Nephron progenitor cell (in vitro differentiated cells): ENCODE measurements at places on chromosomes 4 and X.

DNA sequence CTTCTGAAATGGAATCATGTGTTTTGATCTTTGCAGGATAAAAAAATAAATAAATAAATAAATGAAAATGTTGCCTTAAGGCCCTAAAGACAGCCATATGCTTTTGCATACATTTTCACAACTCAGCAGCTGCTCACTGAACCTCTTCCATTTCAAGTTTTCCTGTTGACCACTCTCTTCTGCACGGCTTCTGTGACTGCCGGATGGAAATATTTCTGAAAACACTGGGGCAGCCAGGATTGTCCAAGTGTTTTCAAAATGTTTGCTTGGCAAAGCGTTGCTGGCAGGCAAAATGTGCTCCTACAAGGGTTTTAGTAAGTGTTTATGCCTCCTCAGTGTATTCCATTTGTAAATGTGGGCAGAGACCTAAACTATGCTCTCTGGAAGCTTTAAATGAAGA, 208.1 kb upstream of the IL1RAPL1 start:
- DNase-seq, result no peak

DNA sequence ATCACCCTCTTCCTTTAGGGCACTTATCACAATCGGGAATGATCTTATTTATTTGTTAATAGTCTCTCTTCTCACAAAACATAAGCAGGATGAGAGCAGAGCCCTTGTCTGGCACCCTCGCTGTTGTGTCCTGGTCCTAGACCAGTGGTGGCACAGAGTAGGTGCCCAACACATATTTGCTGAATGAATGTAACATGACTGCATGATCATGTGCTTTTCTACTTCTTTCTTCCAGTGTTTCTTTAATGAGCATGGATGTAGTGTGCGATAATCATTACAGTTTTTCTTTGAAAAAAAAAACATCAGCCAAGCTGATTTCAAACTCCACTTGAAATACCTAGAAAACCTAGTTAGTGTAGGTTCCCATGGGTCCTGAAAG, 164.1 kb downstream of the CHIC2 start:
- DNase-seq, result no peak

- DNase-seq, result no peak
These were observed 44.9 kb downstream of the SH3RF1 start for GRCh38 chr4:169225812-169226211.

GRCh38 chr4:15234116-15234855, 193.5 kb upstream of the C1QTNF7 start:
- DNase-seq, result no peak

GRCh38 chrX:129779747-129780146, at the start of gene SASH3:
Gene SASH3, plus strand, starts transcription at chrX:129779949. Its CDS starts 149 bp downstream, at chrX:129780098.
- DNase-seq, result no peak

GRCh38 chr4:147724468-147725201, 7.3 kb upstream of the ARHGAP10 start:
- DNase-seq, result no peak

DNA sequence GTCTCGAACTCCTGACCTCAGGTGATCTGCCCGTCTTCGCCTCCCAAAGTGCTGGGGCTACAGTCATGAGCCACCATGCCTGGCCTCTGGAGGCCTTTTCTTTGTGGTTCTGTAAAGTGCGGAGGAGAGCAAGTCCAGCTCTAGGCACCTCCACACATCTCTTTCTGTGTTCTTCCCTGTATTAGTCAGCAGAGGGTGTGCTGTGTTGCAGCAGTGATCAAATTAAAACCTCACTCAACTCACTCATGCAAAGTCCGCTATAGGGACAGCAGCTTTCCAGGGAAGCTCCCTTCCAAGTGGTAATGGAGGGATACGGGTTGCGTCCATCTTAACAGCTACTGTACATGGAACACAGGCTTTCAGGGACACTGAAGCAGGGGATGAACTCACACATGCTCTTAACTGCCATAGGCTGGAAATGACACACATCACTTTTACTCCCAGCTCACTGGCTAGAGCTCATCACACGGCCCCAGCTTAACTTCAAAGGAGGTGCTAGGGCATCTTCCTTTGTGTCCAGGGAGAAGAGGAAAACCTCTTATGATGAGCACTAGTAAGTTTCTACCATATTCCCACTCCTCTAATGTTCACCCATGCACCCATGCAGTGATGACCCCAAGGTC, 36.0 kb upstream of the CCNG2 start:
- no peak for DNase-seq

DNA sequence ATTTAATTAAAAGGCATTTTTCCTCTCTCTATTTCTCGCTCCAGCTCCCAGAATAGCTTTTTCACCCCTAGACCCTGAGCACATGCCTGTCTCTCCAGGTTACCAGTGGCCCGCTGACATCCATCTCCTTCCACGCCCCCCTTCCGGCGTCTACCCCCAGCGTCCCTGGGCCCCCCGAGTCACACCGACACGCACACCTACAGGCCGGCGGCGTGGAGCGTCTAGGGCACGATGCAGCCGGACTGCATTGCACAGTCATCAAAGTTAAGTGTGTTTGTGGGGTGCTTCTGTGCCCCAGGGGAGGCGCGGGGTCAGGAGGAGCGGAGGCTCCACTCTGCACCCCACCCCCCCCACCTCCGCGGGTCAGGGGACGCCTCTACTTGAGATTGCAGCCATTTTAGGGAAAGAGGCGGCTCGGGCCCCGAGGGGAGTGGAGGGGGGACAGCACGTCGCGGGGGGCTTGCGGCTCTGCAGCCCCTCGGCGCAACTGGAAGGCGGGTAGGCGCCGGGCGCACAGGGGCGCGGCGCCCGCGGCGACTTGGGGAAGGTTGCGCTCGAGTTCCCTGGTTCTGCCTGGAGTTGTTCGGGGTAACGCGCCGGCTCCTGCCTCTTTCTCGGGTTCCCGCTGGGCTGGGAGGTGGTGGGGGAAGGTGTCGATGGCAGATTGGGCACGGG, 112.7 kb downstream of the DHX15 start:
- DNase-seq, result peak; percentile 38

DNA sequence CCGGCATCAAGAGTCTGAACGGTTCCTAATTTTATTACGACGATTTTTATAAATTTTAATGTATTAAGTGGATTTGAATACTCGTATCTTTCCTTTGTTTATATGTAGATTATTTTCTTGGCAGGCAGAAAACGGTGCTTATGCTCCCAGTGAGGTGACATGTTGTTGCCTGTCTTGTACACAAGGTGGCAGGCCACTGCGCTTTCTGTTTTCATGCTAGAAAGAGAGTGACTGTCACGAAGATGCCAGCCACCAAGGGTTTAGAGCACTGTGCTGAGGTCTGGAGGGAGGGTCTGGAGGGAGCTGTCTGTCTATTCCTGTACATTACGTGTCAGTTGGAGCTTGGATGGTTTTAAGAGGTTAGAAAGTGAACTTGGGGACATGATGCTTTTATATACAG, 87.7 kb downstream of the SHROOM2 start:
- no peak for DNase-seq

DNA sequence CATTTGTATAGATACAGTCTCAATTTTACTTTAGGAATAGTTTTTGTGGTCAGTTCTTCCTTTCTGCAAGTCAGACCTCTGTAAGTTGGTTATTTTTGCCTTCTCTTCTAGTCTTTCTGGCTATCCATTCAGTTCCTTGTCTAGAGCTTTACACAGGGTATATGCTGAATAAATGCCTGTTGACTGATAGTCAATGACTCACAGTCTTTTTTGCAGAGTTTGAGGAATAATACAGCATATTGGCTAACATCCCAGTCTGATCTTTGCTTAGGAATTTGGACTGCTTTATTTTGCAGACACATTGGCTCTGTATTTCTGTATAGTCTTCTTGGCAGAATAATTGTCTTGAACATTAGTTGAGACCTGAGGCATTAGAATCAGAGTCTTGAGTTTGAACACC, 132.4 kb downstream of the MAGEC1 start:
- DNase-seq, result no peak

DNA sequence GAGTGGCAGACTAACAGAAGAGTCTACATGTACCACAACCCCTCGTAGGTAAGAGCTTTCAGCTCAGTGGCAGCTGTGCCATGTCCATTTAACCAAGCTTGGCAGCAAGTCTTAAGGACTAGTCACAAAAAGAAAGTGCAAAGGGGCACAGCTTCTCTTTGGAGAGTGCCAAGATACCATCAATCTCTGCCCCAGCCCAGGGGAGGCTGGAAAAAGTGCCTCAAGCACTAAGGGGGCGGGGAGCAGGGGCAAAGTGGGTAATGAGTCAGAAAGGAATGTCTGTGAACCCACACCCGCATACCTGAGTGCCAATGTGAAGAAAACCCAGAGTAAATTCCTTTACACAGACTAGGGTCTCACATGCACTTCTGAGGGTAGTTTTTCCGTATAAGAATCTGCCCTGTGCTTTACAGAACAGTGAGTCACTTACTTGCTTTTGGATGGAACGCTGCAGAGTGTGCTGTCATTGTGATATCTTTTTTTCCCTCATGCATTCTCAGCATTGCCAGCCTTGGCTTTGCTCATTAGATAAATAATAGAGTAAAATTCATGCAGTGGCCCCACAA, 219.8 kb downstream of the ZNF674 start:
- DNase-seq, result peak; percentile 11

DNA sequence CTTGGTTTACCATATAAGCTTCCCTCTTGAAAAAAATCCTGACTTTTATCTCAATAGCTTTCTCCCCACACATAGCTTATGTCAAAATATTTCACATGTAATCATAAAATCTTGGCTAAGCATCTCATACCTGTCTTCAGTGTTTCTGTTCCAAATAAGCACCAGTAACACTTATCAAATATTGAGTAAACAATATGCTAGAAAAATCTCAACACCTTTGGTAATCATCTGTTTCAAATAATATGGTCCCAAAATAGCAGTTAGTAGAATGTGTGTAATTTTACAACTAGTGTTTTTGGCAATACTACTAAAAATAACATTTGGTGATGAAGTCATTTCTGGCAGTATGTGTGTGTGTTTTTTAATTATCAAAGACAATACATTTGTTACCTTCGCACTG, 2138.2 kb downstream of the PCDH7 start:
- no peak for DNase-seq

DNA sequence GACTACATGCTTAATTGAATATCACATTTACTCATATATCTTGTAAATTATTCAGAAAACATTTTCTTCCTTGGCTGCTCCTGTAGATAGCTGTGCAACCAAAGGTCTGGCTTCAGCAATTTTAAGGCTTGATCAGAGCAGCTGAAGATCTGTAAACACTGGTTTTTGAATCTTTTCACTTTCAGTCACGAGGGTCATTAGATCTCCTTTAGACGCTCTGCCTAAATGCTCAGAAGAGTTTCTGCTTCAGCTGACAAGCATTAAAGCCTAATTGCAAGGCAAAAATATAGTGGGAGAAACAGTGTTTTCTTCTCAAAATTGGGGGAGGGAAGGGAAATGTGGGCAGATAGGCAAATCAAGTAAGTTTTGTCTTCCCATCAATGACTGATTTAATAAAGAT, 25.7 kb downstream of the TRPC5 start:
- DNase-seq, result no peak

DNA sequence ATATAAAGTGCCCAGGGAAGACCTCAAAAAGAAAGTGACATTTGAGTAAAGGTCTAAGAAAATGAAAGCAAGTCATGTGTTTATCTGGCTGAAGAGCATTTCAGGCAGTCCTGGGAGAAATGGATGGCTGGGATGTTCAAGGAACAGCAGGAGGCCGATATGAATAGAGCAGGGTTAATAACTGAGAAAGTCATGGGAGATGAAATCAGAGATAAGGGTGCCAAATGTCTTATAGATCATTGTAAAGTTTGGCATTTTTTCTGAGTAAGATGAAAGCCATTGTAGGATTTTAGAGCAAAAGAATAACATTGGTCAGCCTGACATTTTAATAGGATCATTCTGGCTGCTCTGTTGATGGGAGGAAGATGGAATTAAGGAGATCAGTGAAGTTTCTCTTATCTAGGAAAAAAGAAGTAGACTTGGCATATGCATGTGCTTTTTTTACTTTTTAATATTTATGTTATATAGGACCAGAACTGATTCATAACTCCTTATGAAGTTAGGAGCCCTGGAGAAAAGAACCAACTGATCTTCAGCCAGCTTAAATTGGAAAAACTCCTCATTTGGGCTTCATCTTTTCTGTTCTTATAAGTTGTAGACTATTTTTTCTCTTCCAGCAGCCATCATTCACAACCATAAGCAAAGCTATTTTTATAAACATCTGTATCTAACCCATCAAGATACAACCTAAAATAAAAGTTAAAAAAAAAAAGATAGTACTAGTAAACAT, 18.6 kb downstream of the AIMP1 start:
- DNase-seq, result no peak

DNA sequence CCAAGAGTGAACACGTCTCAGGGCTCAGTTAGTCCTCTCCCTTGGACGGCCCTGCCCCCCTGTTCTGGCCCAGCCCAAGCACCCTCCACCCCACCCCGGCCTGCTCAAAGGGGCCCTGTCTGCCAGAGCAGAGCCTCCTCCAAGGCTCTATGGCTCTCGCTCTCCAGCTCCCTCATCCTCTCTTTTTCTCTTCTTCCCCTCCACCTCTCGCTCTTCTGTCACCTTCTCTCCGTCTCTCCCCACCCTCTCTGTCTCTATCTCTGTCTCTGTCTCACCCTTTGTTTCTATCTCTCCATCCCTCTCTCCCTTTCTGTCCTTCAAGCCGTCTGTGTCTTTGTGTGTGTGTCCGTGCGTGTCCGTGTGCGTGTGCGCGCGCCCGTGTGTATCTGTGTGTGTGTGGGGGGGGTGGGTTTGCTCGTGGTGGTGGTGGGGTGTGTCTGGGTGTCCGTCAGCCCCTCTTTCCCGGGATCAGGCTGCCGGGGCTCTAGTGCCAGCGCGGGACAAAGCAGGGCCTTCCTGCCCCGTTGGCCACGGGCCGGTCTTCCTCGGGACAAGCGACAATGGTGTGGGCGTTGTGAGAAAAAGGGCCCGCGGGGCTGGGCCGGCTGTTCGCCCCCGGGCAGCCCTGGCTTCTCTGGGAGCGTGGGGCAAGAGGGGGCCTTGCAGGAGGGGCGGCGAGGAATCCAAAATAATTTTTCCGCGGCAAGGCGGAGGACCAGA, 8.7 kb downstream of the FRG2 start:
- no peak for DNase-seq

GRCh38 chr4:81418572-81418971, 53.1 kb downstream of the RASGEF1B start:
- no peak for DNase-seq

GRCh38 chr4:147326591-147326990, 154.3 kb upstream of the EDNRA start:
- no peak for DNase-seq

DNA sequence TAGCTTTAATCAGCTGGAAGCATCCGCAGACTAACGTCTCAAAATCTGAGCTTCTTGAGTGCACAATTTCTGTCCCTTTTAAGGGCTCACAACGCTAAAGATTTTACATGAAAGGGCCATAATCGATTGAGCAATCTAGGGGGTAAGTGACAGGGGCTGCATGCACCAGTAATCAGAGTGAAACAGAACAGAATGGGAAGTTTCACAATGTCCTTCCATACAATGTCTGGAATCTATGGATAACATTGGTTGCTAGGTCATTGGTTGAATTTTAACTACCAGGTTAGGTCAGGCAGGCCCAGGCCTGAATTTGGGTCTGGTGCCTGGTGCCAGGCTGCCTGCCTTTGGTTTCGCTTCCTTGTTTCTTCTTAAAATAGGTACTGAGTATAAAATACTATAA, 42.0 kb upstream of the MTMR8 start:
- no peak for DNase-seq

DNA sequence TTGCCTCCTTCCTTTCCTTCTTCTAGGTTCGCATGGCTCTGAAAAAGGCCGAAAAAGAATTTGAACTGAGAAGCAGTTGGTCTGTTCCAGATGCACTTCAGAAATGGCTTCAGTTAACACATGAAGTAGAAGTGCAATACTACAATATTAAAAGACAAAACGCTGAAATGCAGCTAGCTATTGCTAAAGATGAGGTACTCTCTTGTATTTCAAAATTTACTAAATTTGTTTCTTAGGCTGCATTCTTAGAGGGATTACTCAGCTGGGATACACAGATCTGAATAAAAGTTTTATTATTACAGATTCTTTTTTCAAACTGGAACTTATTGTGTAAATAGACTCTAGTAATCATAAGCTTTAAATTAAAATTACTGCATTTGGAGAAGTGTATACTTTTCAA, 146.9 kb downstream of the STIM2 start:
- DNase-seq, result no peak
